GM18507 (cell line): ENCODE measurements at places on chromosomes 5 and 9.

- DNase-seq = no peak
These were observed 55.2 kb downstream of the FBXL7 start for GRCh38 chr5:15555176-15555575.

DNA sequence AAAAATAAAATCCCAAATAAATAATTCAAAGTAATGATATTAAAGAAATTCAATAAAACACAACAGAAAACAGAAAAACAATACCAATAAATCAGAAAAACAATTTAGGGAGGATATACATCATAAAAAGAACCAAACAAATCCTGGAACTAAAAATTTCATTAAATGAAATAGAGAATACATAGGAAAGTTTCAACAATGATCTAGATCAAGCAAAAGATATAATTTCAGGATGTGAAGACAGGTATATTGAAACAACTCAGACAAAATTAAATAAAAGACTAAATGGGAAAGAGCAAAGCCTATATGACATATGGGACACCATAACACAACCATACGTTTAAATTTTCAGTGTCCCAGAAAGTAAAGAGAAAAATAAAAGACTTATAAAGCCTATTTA lies 85.1 kb upstream of the GHR start:
- DNase-seq = no peak

- no peak for DNase-seq
These were observed 121.1 kb upstream of the SMIM23 start for GRCh38 chr5:171664489-171664888.

DNA sequence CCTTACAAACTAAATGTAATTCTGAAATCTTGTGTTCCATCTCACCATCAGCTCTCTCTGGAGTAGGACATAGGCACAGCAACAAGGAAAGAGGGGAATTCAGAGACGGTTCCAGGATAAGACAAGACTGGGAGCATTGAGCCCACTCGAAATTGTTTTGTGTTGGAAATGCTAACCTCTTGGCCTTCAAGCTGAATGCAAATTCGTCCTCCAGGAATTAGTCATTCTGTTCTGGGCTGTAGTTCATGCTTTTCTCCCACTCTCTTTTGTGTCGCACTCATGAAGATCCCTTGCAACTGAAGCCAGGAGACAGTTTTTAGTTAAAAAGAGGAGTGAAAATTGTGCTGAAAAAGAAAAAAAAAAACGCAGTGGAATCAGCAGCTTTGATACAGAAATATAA lies 121.7 kb upstream of the SEMA6A start:
- DNase-seq = no peak

GRCh38 chr5:134503088-134503936 lies 22.2 kb upstream of the JADE2 start:
- peak; percentile 23 for DNase-seq

- no peak for DNase-seq
These were observed 110.8 kb downstream of the FBXL17 start for GRCh38 chr5:108271127-108271526.

DNA sequence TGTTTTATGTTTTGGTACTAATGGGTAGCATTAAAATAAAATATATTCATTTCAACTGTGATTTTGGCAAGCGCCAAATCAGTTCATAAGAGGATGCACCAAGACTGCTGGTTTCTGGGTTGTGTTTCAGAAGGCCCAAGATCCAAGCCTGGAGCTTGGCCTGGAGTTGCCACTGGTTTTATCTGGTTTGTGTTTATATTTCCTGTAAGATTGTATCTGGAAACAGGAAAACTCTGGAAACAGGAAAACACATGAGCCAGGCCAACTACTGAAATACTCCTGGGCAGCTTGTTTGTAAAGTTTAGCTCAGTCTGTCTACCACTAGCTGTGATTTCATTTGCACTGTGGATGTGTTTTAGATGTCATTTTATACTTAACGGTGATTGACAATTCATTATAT lies 5.5 kb downstream of the FSTL4 start:
- no peak for DNase-seq

- no peak for DNase-seq
These were observed 334.0 kb upstream of the NUDT12 start for GRCh38 chr5:103896593-103896992.

DNA sequence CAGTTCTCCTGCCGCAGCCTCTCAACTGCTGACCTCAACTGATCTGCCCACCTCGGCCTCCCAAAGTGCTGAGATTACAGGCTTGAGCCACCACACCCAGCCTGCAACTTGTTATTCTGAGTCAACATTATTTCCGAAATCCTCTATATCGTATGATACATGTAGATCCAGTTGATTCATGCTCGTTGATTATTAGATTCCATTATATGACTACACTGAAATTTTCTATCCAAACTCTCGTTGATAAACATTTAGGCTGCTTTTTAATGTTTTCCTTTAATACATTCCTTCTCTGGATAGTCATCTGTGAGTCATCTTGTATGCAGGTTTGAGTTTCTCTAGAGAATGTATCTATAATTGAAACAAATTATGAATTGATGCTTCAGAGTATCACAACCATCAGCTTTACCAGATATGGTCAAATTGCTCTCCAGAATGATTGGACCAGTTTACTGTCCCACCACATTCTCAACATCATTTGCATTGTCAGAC lies 4.1 kb downstream of the CDK7 start:
- DNase-seq = no peak

DNA sequence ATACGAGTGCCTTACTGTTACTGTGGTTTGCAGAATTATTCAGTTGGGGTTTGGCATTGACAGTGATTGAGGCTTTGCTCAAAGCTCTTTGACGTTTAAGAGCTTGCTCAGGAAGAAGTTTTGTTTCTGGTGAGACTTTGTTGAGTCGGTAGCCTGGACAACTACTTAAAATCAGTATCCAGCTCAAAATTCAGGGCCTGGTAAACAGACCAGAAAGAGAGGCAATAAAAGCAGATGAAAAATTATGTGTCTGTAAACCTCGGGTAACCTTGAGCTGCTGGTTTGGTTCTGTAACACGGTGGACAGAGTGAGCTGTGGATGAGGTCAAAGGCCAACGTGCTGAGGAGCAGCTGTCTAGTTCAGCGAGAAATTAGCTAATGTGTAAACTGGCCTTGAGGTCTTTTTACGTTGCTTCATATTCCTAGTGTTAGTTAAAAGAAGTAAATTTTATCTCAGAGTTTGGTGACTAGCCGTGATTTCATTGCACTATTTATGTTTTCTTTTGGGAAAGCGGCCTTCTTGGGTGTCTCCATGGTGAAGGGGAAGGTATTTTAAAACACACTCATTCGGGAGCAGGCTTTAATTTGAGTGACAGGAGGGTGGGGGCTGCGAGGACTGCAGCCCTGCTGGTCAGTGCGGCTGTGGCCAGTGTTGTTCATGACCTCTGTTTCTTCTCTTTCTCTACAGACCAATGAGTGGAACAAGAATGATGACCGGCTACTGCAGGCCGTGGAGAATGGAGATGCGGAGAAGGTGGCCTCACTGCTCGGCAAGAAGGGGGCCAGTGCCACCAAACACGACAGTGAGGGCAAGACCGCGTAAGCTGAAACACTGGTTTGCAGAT lies 82.0 kb upstream of the TTC23L start:
- DNase-seq = no peak

DNA sequence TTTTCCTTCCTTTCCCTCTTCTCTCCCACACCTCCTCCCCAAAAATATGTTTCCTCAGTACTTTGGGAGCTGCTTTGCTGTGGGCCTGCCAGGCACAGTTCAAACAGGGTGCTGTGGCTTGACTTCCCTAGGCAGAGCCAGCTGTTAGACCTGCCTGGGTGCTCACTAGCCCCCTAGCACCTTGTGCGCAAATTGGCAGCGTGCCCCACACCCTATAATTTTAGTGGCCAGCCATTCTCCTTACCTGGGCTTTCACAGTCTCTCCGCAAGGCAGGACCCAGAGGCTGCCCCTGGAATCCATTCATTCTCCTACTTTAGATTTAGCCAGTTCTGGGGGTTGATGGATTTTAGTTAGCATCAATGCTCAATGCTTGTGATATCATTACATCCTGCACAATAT lies 72.3 kb downstream of the ANGPTL2 start:
- DNase-seq = no peak

GRCh38 chr9:133282464-133283238 lies 7.7 kb upstream of the ABO start:
- no peak for DNase-seq

DNA sequence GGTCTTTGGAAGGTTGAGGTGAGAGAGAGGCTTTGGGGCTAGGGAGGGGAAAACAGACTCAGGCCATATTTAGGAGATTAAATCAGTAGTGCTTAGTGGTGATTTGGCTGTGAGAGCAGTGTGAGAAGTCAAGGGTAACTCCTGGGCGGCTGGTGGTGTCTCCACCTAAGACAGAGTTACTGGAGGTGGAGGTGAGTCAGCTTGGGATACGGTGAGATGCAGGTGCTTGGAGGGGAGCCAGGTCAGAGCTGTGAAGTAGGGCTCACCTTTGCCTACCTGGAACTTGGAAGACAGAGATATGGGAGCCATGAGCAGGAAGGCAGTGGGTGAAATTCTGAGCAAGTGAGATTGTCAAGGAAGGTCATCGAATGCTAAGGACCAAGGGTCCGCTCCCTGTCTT lies 24.5 kb downstream of the RGS3 start:
- DNase-seq = no peak

- DNase-seq = no peak
These were observed 252.0 kb upstream of the GAS1 start for GRCh38 chr9:87199278-87199677.

GRCh38 chr9:106675780-106676179 lies 187.2 kb upstream of the ZNF462 start:
- no peak for DNase-seq

- DNase-seq = no peak
These were observed 21.5 kb downstream of the NUDT12 start for GRCh38 chr5:103541114-103541513.

DNA sequence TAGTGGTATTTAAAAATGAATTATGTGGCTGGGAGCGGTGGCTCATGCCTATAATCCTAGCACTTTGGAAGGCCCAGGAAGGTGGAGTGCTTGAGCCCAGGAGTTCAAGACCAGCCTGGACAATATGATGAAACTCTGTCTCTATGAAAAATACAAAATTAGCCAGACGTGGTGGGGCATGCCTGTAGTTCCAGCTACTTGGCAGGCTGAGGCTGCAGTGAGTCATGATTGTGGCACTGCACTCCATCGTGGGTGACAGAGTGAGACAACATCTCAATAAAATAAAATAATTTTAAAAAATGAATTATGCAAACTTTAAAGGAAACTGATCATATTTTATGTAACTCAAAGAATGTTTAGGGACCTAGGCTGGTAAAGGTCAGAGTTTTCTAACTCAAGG lies 310.8 kb upstream of the DMRT1 start:
- DNase-seq = no peak

GRCh38 chr5:97750576-97750975 lies 567.5 kb upstream of the RIOK2 start:
- DNase-seq = no peak
